Subcutaneous adipose tissue (tissue), 4 donors: ENCODE measurements at places on chromosomes 5 and 9. TPM values are rescaled to one million over a fixed set of nuclear protein-coding genes. Genes with fewer than 3 reads are reported as not detected.

TPPP gene
- 8.1 TPM for total RNA-seq

FYB1 gene
- total RNA-seq: 7.5 TPM

ADRA1B gene
- total RNA-seq: 2.4 TPM

PDE8B gene
- total RNA-seq: 17.2 TPM

CSF1R gene
- 152 TPM for total RNA-seq

C5orf63 gene
- total RNA-seq: 2.7 TPM

SLC44A1 gene
- 50.9 TPM for total RNA-seq

BTNL8 gene
- not detected for total RNA-seq

ECM2 gene
- total RNA-seq: 82.8 TPM

RNF183 gene
- total RNA-seq: not detected

DDX4 gene
- total RNA-seq: not detected

ZNF883 gene
- total RNA-seq: 0.66 TPM

TMEM252 gene
- not detected for total RNA-seq
